ENCODE measurements at places on chromosomes 13 and 19.

GRCh38 chr19:18745012-18745735 lies 45.9 kb downstream of the COMP start:
- no peak for DNase-seq

DNA sequence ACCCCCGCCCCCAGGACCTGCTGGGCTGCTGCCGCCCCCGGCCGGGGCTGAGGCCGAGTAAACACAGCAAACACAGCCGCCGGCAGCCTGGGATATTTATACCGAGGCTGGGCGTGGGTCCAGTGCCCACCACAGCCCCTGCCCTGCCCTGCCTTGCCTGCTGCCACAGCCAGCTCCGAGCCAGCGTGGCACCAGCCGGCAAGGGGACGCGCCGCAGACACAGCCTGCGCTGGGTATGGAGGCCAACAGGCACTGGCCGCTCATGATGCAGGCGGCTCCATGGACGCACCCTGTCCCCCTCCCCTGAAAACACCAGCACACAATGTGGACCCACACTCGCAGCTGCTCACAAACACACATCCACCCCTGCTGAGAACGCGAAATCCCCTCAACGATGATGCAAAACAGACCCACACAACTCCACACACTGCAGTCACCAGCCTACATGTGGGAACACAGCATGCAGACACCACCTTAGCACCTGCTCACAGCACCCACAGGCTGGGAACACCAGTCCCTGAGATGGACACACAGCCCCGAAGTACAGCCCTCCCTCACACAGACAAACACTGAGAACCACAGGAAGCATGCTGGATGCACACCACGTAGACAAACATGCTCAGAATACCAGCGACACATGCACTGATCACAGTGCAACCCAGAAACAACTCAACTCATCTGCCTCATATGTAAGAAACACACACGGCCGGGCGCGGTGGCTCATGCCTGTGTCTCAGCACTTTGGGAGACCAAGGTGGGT lies 16.2 kb downstream of the CCDC97 start:
- DNase-seq, result peak; percentile 67

GRCh38 chr13:44744880-44745633 lies 168.9 kb upstream of the TSC22D1 start:
- DNase-seq, result no peak

- no peak for DNase-seq
Observed at GRCh38 chr13:103299079-103299478, 232.9 kb upstream of the SLC10A2 start.

DNA sequence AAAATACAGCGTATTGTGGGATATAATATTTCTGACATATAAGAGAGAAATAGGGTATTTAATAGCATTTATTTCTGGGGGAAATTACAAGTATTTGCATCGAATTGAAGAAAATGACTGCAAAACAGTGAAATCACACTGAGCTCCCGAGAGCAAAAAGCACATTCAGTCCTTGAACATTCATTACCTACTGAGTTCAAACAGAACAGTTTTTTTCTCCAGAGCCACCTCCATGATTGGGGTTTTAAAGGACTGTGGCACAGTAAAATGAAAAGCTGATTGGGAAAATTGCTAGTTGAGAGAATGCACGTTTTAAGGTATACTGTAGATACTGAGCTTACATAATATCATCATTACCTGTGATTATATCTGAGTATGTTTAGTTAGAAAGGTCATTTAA lies 58.0 kb upstream of the TRPC4 start:
- DNase-seq, result no peak

DNA sequence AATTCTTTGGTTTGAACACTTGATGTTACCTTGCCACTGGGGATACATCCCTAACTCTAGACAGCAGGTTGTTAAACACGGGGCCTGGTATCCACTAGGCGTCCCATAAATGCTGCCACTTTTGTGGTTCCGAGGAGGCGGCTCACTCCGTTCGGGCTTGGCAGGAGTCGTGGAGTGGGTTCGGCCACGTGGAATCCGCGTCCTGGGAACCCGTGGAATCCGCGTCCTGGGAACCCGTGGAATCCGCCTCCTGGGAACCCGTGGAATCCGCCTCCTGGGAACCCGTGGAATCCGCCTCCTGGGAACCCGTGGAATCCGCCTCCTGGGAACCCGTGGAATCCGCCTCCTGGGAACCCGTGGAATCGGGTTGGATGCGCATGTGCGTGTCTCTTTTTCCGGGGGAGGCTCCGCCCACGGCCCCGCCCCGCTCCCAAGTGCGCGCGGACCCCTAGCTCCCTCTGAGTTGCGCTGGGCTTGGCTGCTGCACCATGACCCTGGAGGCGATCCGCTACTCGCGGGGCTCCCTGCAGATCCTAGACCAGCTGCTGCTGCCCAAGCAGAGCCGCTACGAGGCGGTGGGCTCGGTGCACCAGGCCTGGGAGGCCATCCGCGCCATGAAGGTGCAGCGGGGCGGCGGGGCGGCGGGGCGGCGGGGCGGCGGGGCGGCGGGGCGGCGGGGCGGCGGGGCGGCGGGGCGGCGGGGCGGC lies at the start of gene MRI1:
Gene MRI1 (plus strand): TSS at position 422 of the 707 bp plus-strand sequence. CDS start 67 bp downstream, at position 489.
- peak; percentile 77 for DNase-seq

GRCh38 chr19:16060294-16060693 lies 16.0 kb upstream of the TPM4 start:
- no peak for DNase-seq

GRCh38 chr13:21117104-21117809 lies 55.9 kb upstream of the LATS2 start:
- no peak for DNase-seq

- no peak for DNase-seq
Observed at GRCh38 chr19:10279737-10280442, 6.9 kb upstream of the ICAM4 start.

GRCh38 chr19:12997967-12998940 lies 3.0 kb downstream of the NFIX start:
- DNase-seq, result no peak

GRCh38 chr19:50500060-50500752 lies 10.8 kb downstream of the JOSD2 start:
- peak; percentile 55 for DNase-seq

DNA sequence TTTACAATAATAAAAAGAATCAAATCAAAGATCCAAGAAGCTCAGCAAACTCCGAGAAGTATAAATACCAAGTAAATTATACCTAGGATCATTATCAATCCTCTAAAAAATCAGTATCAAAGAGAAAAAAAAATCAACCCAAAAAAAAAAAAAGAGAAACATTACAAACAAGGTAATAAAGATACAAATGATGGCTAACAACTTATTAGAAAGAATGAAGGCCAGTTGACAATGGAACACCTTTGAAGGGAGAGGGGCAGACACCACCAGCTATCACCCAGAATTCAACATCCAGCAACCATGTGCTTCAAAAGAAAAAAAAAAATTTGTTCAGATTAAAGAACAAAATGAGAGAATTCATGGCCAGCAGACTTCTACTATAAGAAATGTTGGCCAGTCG lies 77.2 kb downstream of the ABCC4 start:
- DNase-seq, result no peak

Data from activated CD4-positive, alpha-beta T cell treated with anti-CD3 and anti-CD28 coated beads for 36 hours (primary cell).